ENCODE measurements at places on chromosomes 6 and 20. TPM values are rescaled to one million over a fixed set of nuclear protein-coding genes. Genes with fewer than 3 reads are reported as not detected.

MYLK4 gene
- 0.88 TPM for total RNA-seq

SLC26A8 gene
- total RNA-seq: not detected

SOBP gene
- not detected for total RNA-seq

CLVS2 gene
- not detected for total RNA-seq

GSTA2 gene
- total RNA-seq: not detected

CPNE5 gene
- total RNA-seq: 8.5 TPM

MOG gene
- total RNA-seq: not detected

OSTM1 gene
- total RNA-seq: 39.2 TPM

PKHD1 gene
- total RNA-seq: not detected

HDGFL1 gene
- not detected for total RNA-seq

EDN3 gene
- total RNA-seq: 0.41 TPM

USP49 gene
- total RNA-seq: 15.1 TPM

HMGCLL1 gene
- not detected for total RNA-seq

All from natural killer cell (primary cell).